Stimulated activated CD8-positive, alpha-beta memory T cell treated with anti-CD3 and anti-CD28 coated beads, Interleukin-4, amount 100 ng/mL, for 4 hours (primary cell): ENCODE measurements at places on chromosomes 4 and X.

DNA sequence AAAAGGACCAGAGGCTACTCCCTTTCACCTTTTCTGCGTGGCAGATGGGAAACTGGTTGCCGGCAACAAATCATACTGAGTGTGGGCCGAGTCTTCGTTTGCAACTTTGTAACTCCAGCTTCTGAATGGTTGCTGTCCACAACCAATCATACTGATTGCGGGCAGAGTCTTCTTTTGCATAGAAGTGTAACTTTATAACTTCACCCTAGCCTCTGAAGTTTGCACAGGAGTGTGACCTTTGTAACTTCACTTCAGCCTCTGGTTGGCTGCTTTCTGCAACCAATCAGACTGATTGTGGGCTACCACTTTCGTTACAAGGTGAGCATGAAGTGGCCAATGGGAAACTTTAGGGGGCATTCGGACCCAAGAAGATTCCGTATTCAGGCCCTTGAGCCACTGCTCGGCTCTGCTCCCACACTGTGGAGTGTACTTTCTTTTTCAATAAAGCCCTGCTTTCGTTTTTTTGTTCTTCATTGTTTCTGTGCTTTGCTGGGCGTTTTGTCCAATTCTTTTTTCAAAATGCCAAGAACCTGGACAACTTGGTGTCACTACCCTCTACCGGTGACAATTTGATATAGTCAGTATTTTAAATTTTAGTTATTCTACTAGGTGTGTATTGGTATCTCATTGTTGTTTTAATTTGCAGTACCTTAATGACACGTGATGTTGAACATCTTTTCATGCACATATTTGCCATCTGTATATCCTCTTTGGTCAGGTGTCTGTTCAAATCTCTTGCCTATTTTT, 9.0 kb upstream of the PAGE5 start:
- DNase-seq, result no peak

- no peak for DNase-seq
Measured at GRCh38 chr4:161496-162284, 37.4 kb downstream of the ZNF718 start.

DNA sequence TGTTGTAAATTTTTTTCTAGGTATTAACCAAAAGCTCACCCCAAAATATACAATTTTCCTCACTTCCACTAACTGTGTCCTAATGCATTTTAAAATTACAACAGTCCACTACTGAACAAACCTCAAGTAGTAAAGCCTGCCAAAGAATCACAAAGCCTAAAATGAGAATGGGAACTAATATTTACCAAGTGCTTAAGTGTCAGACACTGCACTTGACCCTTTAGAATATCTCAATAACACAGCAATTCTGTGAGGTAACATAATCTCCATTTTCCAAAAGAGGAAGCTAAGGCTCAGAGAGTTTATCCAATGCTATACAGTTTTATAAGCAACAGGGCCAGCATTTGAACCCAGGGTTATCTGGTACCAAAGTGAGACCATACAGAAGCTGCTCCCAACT, 4.9 kb downstream of the SLC9A7 start:
- no peak for DNase-seq

DNA sequence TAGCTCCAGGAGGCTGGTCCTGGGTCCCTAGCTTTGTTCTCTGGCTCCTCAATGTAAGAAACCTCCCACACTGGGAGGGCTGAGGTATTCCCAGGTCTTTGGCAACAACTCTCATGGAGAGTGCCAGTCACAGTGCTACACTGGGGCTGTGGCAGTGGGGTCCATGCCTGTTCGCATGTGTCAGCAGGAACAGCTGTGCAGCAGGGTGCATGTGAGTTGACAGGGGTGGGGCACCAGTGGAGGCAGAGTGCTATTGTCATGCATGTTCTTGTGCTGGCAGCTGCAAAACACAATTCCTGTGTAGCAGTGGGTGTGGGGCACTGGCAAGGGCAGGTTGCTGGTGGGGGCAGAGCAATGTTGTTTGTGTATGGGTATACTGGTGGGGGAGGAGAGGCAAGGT, 246.0 kb downstream of the CXXC4 start:
- DNase-seq, result no peak

DNA sequence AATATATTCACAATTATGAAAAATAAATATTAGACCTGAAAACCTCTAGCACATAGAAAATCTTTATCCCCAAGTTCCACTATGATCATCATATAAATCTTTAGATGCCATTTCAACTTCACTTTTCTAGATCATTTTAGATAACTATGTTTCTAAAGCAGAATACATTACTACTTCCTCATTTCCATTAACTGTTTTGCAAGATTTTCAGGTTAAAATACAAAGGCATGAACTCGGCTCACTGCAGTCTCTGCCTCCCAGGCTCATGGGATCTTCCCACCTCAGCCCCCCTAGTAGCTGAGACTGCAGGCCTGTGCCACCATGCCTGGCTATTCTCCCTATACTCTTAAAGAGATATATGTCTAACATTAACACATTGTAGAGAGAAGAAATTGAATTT, 1365.9 kb upstream of the AGA start:
- DNase-seq, result no peak

DNA sequence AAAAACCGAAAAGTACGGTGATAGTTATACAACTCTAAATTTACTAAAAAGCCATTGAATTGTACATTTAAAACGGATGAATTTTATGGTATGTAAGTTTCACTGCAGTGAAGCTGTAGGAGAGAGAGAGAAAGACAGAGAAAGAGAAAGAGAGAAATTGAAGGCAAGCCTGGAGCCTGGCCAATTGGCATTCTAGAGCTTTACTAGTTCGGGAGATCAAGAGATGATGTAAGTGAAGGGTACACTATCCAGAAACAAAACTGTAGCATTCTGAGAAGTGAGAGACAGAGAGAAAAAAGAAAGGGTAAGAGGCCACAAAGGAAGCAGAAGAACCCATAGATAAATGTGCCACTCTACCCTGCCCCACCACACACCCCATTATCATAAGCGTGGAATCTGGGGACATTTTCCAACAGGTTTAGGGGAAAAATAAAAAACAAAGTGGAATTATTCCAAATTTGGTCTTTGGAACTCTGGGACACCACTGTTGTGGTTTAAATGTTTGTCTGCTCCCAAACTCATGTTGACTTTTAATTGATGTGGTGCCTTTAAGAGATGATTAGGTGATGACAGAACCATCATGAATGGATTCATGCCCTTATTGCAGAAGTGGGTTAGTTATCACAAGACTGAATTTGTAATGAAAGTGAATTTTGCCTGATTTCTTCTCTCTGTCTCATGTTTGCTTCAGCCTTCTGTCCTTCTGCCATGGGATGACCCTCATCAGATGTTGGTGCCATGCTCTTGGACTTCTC, 123.0 kb upstream of the PLS3 start:
- no peak for DNase-seq

- no peak for DNase-seq
Measured at GRCh38 chr4:168734703-168735678, 238.1 kb downstream of the PALLD start.

- no peak for DNase-seq
Measured at GRCh38 chrX:111123125-111123524, 27.1 kb downstream of the PAK3 start.

- no peak for DNase-seq
Measured at GRCh38 chrX:9164533-9165426, 130.9 kb upstream of the FAM9B start.

GRCh38 chr4:84263415-84263814, 235.7 kb downstream of the NKX6-1 start:
- DNase-seq, result no peak

GRCh38 chr4:161604516-161605300, 559.1 kb downstream of the FSTL5 start:
- no peak for DNase-seq

DNA sequence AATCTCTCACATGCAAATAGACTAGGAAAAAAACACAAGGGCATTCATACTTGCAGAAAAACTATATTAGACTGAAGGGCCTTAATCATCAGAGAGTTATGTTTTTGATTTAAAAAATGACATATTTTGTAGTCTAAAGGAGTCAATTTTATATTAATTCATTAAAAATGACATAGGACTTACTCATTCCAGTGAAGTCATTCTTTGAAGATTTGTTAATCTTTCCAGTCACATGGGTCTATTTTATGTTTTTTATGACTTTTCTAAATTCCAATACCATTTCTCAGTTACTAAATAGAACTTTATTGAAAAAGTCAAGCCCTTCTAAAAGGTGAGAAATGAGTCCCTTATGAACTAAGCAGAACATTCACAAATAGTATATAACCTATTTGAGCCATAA, 743.8 kb upstream of the INTU start:
- no peak for DNase-seq

DNA sequence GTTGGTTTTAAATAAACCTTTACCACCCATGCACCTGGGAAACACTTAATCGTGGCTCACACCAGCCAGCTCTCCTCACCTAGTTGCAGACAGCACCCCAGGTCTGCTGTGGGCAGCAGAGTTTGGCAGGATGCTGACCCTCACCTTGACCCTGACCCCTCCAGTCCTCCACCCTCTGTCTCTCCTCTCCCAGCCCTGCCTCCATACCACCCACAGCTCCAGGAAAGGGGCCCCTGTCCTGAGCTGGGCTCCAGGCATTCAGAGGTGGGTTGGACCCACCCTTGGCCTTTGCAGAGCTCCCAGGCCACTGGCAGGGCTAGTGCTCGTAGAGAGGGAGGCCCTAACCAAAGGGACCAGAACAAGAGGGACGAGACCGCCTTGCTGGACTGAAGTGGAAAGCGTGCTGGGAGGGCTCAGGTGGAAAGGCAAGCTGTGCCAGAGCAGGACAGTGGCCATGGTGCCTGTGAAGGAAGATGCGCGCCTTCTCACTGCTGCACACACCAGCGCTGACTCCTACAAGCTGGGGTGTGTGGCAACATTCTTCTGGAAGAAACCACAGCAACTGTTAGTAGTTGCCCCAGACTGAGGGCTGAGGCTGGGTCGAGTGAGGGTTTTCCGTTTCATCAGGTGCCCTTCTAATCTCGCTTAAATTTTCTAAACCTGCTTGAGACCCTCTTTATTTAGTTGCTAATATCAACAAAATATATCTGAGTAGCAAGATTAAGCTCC, 10.7 kb upstream of the S100P start:
- no peak for DNase-seq

DNA sequence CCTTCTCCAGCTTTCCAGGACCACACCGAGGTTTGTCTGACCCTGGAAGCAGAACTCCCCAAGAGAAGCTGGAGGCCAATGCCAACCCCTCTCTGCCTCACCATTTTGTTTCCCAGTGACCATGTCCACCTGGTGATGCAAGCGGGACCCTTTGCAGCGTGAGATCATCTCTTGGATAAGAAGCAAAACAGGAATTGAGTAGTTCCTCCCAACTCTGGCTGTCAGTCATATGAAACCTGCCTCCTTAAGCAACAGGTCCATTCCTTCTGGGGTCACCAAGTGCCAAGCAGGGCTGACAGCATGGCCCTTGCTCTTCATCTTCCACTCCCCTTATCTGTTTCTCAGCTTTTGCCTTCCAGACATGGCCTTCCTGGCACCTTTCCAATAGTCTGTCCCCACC, 41.3 kb upstream of the MTM1 start:
- no peak for DNase-seq

DNA sequence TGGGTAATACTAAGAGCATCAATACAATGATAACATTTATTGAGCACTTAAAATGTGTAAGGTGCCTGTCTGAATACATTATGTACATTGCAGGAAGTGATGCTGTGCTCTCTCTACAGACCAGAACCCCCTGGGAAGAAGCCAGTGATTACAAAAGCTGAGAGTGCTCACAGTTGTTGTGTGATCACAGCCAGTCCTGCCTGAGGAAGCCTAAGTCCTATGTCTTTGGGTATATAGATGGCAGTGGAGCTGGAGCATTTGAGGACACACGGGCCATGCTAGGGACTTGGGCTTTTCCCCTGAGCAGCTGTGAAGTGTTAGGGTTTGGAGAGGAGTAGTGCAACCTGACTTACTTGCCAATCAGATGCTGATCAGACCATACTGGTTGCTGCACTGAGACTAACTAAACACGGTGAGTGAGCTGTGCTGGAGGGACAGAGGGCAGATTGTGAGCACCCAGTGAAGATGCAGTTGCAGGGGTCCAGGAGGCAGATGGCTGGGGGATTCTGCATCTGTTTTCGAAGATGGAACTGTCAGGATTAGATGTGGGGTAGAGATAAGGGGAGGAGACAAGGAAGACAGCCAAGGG, 60.8 kb upstream of the TBC1D14 start:
- DNase-seq, result no peak

- DNase-seq, result no peak
Measured at GRCh38 chr4:118955515-118955914, 66.9 kb downstream of the SYNPO2 start.

DNA sequence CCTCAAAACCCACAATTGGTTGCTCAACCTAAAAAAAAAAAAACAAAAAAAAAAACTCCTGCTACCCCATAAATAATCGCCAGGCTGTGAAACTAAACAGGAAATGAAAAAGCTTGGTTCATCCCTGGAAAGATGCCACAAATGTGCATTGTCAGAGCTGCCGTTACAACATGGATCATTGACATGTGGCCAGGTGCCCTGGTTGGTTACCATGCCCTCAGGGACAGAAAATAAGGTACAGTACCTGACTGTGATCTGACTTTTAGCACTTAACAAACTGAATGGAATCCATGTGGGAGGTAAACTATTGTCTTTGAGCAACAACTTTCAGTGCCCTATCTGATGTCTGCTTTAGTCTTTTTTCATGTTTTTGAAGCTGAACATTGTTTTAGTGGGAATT, 118.0 kb upstream of the RPL34 start:
- no peak for DNase-seq

GRCh38 chr4:56424697-56425514, 10.5 kb downstream of the PPAT start:
- DNase-seq, result no peak

DNA sequence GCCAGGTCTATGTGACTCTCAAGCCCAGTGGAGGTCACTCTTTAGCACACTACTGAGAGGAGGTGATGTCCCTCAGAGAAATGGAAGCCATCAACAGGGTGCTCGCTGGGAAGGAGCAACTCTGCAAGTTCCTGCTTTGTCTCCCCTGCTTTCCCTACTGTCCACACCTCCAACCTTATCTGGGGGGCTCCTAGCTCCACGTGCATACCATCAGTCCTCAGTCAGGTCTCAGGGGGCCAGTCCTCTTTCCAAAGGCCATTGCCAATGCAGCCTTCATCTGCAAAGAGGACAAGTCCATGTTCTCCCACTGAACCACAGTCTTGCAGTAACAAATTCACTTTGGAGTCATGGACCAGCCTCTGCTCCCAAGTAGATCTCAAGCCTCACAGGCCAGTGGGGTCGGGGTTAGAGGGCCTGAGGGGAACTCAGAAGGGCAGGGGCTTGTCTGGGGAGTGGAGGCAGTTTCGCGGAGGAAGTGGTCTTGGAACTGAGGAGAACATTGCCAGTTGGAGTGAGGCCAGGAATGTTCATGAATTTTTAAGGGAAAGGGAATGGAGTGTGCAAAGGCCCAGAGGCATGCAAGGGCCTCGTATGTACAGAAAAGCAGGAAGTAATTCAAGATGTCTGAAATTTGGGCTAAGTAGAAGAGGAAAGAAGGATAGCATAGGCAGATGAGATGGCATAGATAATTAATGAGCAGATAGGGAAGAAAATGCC, 8.9 kb downstream of the RTL5 start:
- no peak for DNase-seq

GRCh38 chr4:6889736-6890324, 19.8 kb upstream of the TBC1D14 start:
- DNase-seq, result no peak
